ENCODE measurements at places on chromosomes 3 and 15.

GRCh38 chr3:195893044-195893395 lies 15.3 kb downstream of the TNK2 start:
- DNase-seq, result no peak

GRCh38 chr3:157333551-157333991 lies 103.1 kb upstream of the PTX3 start:
- no peak for DNase-seq

DNA sequence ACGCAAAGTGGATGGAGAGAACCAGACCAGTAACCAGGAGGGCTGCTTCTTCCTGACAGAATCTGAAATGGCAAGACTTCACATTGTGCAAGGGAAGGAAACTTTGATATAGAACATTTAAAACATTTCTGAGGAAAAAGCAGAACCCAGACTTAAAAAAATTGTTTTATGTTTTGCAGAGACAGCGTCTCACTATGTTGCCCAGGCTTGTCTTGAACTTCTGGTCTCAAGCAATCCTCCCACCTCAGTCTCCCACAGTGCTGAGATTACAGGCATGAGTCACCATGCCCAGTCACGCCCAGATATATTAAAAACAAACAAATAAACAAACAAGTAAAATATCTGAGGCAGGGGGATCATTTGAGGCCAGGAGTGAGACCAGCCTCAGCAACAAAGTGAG lies 46.2 kb downstream of the CRTAP start:
- DNase-seq, result no peak

GRCh38 chr3:49895791-49896190 lies 7.9 kb downstream of the MST1R start:
- no peak for DNase-seq

DNA sequence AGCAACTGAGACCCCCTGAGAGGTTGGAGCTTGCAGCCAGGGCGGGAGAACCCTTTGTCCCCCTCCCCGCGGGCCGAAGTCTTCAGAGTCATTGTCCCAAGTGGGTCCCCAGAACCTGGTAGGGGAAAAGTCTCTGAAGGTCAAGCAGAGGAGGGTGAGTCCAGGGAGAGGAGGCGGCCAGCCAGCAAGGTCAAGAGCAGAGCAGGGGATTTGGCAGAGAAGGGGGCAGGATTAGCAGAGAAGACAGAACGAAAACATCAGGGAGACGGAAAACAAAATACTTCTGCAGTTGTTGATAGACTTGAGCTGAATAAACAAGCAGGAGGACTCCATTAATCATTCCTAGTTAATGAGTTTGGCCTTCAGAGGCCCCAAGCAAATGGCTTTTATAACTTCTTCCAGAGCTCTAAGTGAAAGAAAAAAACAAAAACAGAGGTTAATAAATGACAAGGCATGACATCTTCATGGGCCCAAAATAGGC lies 66.7 kb downstream of the GRIP2 start:
- no peak for DNase-seq

- DNase-seq, result no peak
Observed at GRCh38 chr3:189721873-189722665, 90.9 kb downstream of the TP63 start.

DNA sequence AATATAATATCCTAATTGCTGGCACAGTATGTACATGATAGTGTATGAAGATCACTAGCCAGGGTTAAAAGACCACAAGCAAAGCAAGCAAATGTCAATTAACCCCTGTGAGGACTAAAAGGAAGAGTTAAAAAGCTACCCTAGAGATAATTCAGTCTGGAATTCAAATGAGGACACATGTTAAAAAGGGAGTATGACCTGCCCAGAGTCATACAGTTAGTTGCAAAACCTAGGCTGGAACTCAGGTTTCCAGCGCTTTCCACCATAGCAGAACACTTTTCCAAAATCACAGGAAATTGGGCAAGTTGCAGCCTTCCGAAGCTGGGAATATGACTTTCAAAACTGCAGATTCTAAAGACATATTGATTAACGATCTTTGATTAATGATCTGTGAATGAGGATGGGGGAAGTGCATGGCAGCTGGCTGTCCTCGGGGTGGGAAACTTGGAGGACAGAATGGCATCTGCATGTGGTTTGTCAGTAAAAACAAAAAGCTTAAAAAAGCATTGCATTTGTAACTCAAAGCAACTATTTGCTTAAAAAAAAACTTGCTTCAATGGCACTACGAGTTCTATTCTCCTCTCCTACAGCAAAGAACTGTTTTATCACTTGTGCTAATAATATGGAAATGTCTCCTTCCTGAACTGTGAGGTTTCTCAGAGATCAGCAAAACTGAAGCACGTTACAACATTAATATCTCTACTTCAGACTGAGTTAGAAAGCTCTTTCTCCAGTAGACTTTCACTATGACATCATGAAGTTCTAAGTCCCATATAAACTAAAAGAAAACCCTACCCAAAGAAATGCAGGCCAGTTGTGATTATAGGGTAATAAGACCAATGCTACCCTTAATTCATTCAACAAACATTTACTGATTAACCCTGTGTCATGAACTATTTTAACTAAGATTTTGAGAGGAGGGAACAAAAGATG lies 46.2 kb downstream of the IGSF11 start:
- DNase-seq, result no peak

DNA sequence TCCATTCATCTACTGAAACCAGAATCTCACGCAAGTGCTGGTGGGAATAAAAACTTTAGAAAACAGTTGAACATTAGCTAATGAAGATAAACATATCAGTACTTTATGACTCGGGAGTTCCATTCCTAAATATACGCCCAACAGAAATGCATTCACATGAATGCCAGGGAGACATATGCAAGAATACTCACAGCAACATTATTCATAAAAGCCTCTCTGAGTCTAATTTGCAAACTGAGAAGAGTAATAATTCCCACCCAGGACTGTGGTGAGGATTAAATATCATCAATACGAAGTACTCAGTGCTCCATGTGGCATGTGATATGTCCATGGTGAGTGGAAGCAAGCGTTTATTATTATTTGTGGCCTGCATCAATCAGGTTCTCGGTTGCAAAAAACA lies 65.6 kb upstream of the OXTR start:
- DNase-seq, result no peak

DNA sequence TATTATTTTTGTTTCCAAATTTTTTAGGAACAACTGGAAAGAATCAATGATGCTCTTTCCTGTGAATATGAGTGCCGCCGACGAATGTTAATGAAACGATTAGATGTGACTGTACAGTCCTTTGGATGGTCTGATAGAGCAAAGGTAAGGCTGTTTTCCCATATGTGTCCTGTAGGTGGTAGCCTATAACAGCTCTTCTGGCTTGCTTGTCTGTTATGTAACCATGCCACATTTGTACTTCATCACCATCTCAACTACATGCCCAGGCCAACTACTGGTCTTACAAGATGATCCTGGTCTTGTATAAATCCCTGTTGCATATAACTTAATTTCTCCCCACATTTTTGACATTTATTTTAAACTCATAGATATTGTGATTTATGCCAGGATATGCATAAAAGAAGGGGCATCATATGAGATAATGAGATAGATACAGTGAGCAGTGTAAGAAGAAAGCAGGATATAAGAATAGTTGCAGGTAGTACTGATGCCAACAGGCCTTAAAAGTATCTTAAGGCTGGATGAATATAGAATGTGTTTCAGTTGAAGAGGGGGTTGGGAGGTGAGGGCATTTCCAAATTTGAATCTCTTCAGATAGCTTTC lies 20.3 kb downstream of the FAM98B start:
- peak; percentile 62 for DNase-seq

DNA sequence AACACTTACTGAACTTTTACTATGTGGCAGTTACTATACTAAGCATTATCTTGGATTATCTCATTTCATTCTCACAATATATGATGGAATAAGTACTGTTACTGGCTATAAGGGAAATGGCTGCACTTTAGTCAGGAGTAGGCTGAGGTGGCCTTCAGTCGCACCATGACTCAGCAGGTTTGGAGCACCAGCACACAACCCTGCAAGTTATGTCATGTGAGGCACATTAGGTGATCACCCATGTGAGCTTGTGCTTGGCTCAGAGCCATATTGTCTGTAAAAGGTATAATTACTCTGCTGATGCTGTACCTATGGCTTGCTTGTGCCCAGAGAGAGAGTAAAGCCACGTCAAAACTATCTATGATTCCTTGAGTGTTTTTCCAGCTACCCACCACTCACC lies 54.1 kb upstream of the TIPARP start:
- no peak for DNase-seq

Data from AML-193 (cell line).